ENCODE measurements at places on chromosomes 5 and 9. TPM values are rescaled to one million over a fixed set of nuclear protein-coding genes. Genes with fewer than 3 reads are reported as not detected.

The PLPP7 gene
- total RNA-seq, result 0.72 TPM

The PCDHGC4 gene
- total RNA-seq, result 1.1 TPM

The RNF180 gene
- 0.69 TPM for total RNA-seq

The SLC38A9 gene
- 16.5 TPM for total RNA-seq

The NINJ1 gene
- total RNA-seq, result 15.1 TPM

The NUTM2F gene
- total RNA-seq, result not detected

GRCh38 chr9:89695441-89695891 lies 90.7 kb downstream of the GADD45G start:
- H3K27ac ChIP-seq, result no peak overlapping the region
- DNase-seq, result no peak
- H3K36me3 ChIP-seq, result no peaks in the 10 kb centered on the region

GRCh38 chr5:115069087-115069968 lies 100.4 kb downstream of the TRIM36 start:
- no peaks in the 10 kb centered on the region for H3K36me3 ChIP-seq
- DNase-seq, result peak; percentile 12
- H3K27me3 ChIP-seq, result no peaks in the 10 kb centered on the region
- H3K27ac ChIP-seq, result peak overlapping the region; percentile 48
- no peak overlapping the region for H3K4me3 ChIP-seq
- H3K4me1 ChIP-seq, result no peaks in the 10 kb centered on the region

GRCh38 chr5:177526791-177527190 lies 10.0 kb upstream of the DDX41 start:
- H3K36me3 ChIP-seq, result peaks cover 8% of the 10 kb centered on the region
- no peak overlapping the region for H3K4me3 ChIP-seq
- DNase-seq, result no peak
- H3K4me1 ChIP-seq, result no peaks in the 10 kb centered on the region

DNA sequence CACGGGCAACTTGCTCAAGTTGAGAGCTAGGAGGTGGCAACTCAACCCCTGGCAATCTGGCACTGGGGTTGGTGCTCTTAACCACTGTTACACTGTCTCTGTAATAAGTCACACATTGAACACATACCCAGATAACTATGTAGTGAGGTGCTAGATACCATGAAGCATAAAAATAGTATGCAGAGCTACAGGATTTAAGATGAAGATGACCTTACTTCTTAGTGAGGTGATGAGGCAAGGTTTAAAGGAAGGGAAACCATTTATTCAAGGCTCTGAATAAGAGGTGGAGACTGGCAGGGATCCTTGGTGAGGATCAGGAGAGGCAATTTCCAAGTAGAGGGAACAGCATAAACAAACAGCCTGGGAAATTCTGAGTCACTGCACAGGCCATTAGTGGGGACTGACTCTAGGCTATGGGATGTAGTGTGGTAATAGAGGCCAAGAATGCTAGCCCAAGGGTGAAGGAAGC lies 67.6 kb upstream of the NR3C1 start:
- H3K27me3 ChIP-seq, result no peaks in the 10 kb centered on the region
- DNase-seq, result no peak
- no peak overlapping the region for H3K4me3 ChIP-seq
- no peak overlapping the region for H3K27ac ChIP-seq
- H3K36me3 ChIP-seq, result no peaks in the 10 kb centered on the region

- no peaks in the 10 kb centered on the region for H3K4me1 ChIP-seq
- DNase-seq, result no peak
- H3K27ac ChIP-seq, result no peak overlapping the region
- no peaks in the 10 kb centered on the region for H3K36me3 ChIP-seq
Observed at GRCh38 chr5:146440870-146441495, 6.2 kb upstream of the TCERG1 start.

DNA sequence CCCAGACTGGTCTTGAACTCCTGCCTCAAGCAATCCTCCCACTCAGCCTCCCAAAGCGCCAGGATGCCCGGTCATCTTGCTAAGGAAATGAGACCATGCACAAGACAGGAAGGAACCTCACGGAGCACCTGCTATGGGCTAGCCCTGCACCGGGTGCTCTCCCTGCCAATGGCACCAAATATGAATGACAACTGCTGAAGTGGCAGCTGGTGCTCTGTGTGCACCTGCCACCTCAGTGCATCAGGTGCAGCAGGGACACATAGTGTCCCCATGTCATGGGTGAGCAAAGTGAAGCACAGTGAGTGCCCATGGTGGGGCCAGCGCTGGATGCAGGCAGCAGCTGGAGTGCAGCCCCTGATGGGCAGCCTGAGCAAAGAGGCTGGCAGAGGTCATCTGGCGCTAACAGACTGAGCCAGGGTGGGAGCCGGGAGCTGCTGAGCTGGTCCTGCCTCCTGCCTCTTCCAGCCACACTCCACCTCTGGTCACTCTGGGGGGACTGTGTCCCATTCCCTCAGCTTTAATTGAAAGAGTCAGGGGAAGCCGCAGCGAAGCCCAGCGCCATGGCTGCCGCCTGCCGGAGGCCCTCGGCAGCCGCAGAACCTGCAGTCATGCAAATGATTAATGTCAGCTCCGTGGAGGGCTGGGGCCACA lies 46.4 kb downstream of the BARX1 start:
- no peak overlapping the region for H3K4me3 ChIP-seq
- H3K36me3 ChIP-seq, result no peaks in the 10 kb centered on the region
- H3K27ac ChIP-seq, result no peak overlapping the region
